ENCODE measurements at places on chromosomes 3 and 15.

GRCh38 chr3:111769110-111769991, 89.7 kb upstream of the PHLDB2 start:
- DNase-seq = no peak

- DNase-seq = no peak
These were observed 6.7 kb downstream of the TNFSF10 start for GRCh38 chr3:172516318-172517214.

DNA sequence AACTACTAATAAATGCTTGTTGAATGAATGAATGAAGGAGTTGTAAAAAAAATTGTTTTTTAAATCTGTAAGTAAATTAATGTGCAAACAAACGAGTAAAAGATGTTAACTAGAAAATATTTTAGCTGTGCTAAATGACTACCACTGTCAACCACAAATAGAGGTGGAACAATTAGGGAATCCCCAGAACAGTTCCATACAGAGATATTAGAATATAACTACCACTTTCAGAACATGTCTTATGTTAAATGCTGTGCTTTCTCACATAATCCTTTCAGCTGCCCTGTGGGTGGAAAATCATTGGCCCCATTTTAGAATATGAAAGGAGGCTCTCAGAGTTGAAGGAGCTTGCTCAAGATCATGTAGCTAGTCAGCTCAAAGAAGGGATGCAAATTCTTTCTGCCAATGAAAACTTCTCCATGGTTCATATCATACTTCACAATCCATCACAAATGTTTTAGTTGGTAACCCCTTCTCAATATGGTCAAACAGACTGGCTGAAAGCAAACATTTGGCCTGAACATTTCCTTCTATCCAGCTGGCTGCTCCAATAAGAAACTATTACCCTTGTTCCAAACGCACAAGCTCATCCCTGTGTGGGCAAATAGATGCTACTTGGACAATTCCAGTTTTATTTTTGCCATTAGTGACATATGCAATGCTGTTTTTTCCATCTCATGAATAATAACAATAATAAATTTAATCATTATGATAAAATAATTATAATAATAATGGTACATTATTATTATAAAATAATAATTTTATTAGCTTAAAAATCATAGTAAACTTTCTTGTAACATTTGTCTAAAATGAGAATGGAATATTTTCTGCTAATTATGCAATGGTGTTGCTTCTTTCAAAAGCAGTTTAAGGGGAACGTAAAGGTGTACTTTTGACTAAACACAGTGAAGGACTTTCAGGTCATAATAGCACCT, 290.4 kb upstream of the STT3B start:
- no peak for DNase-seq

DNA sequence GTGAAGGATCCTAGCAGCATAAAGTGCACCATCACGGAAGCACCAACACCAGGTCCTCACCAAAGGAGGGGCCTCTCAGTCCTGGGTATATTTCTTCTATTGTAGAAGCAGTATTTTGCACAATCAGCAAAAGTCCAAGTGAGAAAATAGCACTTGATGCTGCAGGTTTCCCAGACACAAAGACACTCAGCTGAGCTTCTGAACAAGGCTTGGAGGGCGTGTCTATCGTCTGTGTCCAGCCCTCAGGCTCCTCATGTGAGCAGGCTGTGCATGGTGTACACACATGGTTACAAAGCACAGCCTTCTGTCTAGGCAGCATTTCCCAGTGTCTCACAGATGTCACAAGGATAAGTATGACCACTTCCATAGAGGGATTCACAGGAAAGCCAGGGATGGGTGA, 98.3 kb upstream of the SPATA12 start:
- DNase-seq = no peak

DNA sequence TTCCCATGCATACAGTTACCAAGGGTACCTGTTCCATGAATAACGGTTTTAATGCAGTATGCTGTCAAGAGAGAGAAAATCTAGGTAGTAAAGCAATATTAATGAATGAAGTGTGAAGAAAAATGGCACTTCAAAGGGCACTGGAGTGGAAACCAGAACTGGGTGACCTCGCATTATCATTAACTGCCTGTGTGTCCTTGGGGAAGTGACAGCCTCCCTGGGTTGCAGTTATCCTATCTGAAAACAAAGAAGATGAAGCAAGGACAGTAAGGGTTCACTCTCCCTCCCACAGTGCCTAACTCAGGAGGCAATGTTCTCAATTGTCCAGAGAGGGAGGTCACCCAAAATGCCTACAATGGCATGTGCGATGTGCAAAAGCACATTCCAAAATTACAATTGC, 15.1 kb downstream of the MTHFS start:
- no peak for DNase-seq

Data from activated T-helper 1 cell treated with anti-CD3 and anti-CD28 coated beads, Interleukin-2, amount 50 U/mL, for 16 hours (primary cell).